Stimulated activated CD8-positive, alpha-beta memory T cell treated with anti-CD3 and anti-CD28 coated beads, Interleukin-7, amount 100 ng/mL, for 1 hour (primary cell): ENCODE measurements at places on chromosomes 13 and 19.

DNA sequence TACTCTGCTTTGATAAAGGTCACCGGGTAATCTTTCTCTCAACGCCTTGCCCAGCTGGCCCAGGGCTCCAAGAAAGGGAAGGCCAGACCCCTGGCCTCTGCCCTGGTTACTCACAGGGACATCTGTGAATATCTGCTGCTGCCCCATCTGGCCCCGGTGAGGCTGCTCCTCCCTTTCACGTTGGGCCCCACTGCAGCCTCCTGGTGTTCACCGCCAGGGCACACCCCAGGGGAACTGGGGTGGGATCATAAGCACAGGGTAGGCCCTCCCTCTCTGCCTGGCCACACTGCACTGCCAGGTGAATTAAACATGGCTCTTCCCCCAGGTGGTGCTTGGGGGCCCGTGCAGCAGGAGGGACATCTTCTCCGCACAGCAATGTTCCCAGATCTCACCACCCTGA lies 12.7 kb downstream of the LAIR1 start:
- DNase-seq, result no peak

- no peak for DNase-seq
These were observed 28.9 kb upstream of the POSTN start for GRCh38 chr13:37627428-37627827.

DNA sequence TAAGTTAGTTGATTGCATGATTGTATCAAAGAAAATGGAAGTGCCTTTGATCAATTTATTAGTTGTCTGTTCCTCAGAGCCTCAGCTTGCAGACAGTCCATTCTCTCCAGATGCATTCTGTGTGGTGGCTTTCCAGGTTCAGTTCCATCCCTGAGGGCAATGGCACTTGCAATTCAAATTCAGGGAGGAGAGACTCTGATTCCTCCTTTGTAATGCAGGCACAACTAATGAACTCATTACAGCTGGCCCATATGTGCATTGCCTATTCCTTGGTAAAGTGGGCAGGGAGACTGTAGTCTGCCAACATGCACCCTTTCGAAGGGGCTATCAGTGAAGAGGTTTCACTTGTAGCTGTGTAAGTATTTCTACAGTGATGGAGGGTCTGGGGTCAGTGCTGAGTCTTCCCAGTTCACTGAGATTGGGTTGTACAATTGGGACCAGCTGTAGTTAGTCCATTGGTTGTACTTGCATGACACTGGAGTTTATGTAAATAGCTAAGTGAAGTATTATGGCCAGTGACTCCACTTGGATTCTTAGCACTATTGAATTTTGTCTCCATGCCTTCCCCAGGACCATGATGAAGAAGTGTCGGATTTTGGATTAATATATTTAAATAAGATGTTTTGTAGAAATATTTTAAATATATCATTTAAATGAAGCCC lies 401.7 kb downstream of the GPC6 start:
- DNase-seq, result no peak

- no peak for DNase-seq
These were observed 268.9 kb downstream of the TEX29 start for GRCh38 chr13:111589321-111589720.

DNA sequence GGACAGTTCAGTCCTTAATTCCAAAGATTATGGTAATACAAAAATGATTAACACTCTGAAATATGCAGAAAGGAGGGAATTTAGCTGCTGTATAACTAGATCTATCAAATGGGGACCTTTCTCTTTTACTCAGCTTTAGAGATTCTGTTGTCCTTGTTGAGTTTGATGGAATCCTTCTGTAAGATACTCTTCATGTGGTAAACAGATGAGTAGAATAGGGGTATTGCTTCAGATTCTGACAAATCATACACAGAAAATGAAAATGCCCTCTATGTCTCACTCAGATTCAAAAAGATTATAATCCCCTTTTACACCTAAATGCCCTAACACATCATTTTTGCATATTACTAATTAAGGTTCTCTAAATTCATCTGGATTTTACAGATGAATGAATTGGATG lies 50.7 kb downstream of the ARHGAP35 start:
- no peak for DNase-seq

DNA sequence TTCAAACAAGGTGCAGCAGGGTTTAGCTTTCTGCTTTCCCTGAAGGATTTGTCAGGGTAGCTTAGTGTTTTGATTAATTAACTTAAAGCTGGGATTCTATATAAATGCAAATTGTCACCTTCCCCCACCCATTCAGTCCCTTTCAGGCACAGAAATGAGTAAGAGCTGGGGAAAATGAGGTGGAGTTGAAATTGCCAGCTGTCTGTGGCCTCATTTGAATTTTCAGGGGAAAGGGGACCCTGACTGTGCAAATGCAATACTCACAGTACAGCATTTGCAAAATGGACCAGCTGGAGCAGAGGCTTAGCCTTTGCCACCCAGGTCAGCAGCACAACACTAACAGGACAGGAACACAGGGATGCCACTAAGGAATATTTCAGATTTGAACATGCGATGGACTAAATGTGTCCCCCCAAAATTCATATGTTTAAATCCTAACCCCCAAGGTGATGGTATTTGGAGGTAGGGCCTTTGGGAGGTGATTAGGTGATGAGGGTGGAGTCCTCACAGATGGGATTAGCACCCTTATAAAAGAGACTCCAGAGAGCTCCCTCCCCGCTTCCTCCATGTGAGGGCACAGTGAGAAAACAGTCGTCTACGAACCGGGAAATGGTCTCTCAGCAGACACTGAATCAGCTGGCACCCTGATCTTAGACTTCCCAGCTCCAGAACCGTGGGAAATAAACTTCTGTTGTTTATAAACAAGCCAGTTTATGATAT lies 59.5 kb upstream of the CYSLTR2 start:
- DNase-seq, result no peak

GRCh38 chr13:71906448-71906847 lies 39.4 kb upstream of the DACH1 start:
- DNase-seq, result no peak

- no peak for DNase-seq
These were observed 197.0 kb downstream of the MZT1 start for GRCh38 chr13:72530471-72530870.

GRCh38 chr13:33139780-33140535 lies 123.7 kb downstream of the KL start:
- no peak for DNase-seq

DNA sequence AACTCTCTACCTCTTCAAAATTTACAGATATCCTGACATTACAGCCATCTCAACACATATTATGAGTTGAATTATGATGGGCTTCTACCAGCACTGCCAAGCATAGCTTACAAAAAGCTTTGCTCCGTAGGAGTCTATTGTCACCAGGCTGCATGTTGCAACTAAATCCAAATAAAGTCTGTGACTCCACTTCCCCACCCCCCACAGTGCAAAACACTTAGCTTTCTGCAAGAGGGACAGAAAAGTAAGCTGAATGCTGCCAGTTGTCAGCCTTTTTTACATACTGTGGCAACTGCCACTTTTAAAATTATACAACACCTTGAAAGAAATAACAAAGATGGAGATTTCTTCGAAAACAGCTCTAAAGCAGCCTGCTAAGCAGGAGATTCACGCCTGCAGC lies 189.1 kb downstream of the FGF14 start:
- DNase-seq, result no peak

- no peak for DNase-seq
These were observed 9.7 kb downstream of the SIGLEC8 start for GRCh38 chr19:51448411-51449016.

GRCh38 chr19:55355213-55355821 lies 798 bp upstream of the COX6B2 start:
- DNase-seq, result no peak

- no peak for DNase-seq
These were observed 64.2 kb downstream of the URI1 start for GRCh38 chr19:30006207-30006606.

DNA sequence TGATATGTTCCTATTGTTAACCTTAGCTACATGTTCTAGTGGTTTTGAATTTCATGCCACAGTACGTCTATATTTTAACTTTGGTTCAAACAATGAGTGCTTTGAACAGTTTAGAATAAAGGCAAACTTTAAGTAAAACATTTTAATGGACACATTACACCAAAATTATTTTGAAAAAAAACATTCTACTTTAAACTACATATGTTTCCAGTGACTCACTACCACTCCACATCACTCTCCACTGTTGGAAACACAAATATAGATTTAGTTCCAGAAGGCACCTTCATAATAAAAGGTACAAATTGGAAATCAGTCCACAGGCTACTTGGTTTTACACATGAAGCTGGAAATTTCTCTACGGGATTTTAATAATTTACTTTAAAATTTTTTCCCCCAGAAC lies 373.5 kb downstream of the MYO16 start:
- DNase-seq, result no peak

- DNase-seq, result no peak
These were observed 7.1 kb upstream of the DOCK9 start for GRCh38 chr13:98984983-98985382.

- DNase-seq, result no peak
These were observed 16.8 kb downstream of the CLEC11A start for GRCh38 chr19:50739914-50740426.

DNA sequence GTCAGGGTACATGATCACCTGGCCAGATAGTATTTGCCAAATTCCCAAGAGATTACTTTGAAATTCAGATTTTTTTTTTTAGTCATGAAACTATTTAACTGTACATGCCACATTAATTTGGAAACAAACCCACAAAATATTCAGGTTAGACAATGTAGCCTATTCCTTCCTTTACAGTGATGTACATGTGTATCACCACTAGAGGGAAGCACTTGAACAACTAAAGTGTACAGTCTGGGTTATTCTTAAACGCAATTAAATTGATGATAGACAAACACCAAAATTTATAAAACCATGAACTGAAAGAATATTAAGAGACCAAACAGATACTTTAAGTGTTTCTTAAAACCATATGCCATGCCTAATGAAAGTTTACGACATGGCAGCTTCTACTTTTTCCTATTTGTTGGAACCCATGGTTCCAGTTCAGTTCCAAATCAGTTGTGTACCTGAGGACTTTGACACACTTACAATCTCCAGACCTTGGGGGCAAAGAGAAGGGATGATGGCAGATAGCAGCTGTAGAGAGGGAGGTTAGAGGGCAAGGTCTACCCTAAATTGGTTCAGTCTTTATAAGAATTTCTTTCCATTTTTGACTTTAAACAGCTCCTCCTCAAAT lies 52.8 kb downstream of the TNFSF13B start:
- DNase-seq, result no peak

DNA sequence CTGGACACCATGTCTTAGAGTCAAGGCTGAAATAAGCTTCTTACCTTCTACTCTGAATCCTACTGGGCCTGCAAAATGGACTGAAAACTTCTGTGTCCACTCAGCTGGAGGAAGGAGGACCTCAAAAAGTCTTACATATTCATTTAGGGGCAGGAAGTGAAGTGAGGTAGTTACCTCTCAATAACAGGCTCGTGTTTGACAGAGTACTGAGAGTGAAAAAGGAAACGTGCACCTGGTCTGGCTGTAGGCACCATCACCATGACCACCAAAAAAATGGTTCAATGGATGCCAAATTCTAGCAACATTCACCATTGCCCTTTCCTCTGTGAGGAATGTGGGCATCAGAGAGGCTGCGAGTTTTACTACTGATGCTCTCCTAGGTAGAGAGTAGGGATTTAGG lies 176.2 kb downstream of the RFC3 start:
- DNase-seq, result no peak

DNA sequence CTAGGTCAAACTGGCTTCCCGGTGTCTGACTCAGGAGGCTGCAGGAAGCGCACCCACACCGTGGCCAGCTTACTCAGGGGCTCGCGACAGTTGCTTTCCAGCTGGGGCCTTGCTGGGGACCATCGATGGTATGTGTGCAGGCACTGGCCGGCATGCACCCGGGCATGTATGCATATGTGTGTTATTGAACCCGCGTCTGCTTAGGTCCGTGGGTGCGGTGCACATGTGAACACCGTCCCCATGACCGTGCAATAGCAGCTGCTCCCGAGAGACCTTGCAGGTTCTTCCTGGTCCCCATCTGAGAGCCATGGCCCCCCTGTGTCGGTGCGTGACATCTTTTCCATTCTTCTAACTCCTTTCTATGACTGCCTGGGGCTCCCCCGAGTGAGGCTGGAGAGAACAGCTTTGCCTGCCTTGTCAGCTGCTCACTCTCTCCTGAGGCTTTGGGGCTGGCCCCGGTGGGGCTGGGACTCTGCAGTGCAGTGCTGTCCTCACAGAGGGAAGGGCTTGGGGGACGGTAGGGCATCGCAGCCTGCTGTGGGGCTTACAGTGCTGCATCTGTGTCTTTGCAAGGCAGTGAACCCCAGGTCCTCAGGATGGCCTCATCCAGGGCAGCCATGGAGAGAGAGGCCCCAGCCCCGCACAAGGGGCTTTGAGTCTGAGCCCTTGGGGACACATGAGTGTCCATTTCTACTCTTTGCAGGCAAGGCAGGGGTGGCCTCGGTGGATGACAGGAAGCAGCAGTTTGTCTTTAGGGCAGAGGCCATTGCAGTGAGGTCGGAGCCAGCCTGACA lies 65.1 kb downstream of the CHST8 start:
- DNase-seq, result no peak

- no peak for DNase-seq
These were observed 277 bp downstream of the GIPC1 start for GRCh38 chr19:14495672-14496028.

DNA sequence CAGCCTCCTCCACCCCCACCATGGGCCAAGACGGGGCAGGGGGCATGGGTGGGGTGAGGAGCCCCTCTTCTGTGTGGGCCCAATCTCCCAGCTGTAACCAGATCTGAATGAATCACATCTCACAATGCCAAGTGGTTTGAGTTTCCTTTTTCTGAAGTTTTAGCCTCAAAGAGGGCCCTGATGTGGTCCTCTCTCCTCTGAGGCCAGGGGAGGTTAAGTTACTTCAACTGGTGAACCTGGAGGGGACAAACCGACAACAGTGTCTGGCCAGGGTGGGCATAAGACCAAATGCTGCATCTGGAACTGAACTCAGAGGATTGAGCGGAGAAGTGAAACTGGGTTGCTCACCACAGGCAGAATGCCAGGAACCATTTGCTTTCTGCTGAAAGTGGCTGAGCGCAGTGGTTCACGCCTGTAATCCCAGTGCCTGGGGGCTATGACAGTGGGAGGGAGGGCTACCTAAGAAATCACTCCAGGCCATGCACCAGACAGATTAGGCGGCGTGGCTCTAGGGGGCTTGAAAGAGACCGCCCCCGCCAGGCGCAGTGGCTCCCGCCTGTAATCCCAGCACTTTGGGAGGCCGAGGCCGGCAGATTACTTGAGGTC lies 15.4 kb upstream of the IRGC start:
- no peak for DNase-seq

DNA sequence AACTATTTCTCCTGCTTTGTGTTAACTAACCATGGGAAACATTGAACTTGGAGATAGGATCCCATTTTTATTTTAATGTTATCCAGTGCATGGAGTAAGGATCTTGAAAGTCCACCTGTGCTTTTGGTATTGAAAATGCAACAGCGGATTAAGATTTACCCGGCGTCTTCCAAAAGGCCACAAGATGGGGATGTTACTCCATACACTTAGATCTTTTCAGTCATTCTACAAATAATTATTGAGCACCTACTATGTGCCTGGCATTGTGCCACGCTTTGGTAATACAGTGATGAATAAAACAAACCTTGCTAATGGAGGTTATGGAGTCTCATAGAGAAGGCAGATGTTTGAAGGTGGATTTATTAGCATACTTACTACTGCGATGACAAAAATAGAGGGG lies 56.9 kb downstream of the RFC3 start:
- DNase-seq, result no peak
